Endodermal cell (in vitro differentiated cells): ENCODE measurements at places on chromosomes 1 and 21.

DNA sequence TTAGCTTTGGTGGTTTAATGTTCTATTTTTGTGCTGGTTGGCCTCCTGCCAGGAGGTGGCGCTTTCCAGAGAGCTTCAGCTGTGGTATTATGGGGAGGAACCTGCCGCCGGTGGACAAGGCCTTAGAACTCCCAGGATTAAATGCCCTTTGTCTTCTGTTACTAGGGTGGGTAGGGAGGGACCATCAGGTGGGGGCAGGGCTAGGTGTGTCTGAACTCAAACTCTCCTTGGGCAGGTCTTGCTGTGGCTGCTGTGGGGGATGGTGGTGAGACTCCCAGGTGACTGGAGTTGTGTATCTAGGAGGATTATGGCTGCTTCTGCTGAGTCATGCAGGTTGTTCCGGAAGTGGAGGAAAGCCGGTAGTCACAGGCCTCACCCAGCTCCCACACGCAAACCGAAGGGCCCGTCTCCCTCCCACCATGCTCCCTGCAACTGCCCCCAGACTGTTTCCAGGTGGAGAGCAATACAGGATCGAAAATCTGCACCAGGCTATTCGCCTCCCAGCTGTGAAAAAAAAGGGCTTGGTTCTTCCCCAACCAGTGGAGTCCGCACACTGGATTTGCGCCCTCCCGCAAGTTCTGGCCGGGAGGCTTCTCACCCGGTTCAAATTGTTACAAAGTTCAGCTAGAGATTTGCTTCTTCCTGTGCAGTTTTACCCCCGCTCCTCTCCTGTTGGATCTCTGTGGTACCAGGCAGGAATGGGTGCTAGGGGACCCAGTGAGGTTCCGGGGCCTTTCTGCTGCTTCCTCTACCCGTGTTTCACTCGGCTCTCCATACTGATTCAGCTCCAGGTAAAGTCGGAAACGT lies 220.5 kb downstream of the CENPF start:
- no peak overlapping the region for H3K4me3 ChIP-seq
- H3K27me3 ChIP-seq = no peaks in the 10 kb centered on the region
- peak; percentile 74 for DNase-seq
- H3K36me3 ChIP-seq = no peaks in the 10 kb centered on the region
- H3K27ac ChIP-seq = no peak overlapping the region
- no peaks in the 10 kb centered on the region for H3K4me1 ChIP-seq

GRCh38 chr1:62364721-62365120 lies 45.5 kb upstream of the KANK4 start:
- no peaks in the 10 kb centered on the region for H3K27me3 ChIP-seq
- no peak overlapping the region for H3K4me3 ChIP-seq
- H3K36me3 ChIP-seq = no peaks in the 10 kb centered on the region
- H3K27ac ChIP-seq = no peak overlapping the region
- no peaks in the 10 kb centered on the region for H3K4me1 ChIP-seq

DNA sequence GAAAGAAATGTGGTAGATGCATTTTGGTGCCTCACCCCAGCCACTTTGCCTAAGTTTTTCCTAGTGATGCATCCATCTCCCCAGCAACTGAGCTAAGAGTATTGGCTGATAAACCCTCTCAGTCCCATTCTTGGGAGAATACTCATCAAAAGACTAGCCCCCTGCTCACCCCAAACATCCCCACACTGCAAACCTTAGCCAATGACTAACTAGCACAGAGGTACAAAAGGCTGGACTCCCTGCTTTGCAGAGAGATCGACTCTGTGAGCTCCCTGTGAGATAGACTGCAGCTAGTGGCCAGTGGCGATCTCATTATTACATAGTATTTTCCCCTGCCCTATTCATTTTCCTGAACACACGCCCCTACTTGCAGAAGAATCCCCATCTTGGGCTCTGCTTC lies 155.3 kb downstream of the HHIPL2 start:
- H3K36me3 ChIP-seq = no peaks in the 10 kb centered on the region
- H3K27me3 ChIP-seq = no peaks in the 10 kb centered on the region
- H3K27ac ChIP-seq = no peak overlapping the region
- no peak for DNase-seq
- H3K4me3 ChIP-seq = no peak overlapping the region

DNA sequence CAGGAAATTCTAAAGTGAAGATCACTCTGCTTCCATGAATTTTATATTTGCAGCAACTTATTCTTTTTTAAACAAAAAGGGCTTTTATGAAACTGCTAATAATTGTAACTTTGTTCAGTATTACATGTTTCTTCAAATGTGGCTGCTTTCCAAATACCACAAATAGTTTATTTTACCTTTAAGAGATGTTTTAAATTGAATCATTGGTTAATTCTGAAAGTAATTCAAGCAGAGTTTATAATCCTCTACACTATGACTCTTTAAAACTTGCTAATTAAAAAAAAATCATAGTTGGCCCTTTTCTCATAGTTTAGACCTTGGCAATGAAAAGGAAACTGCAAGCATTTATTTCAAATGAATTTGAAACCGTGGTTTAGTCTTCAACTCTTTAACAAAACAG lies 59.6 kb downstream of the SDCCAG8 start:
- H3K4me1 ChIP-seq = peaks cover 5% of the 10 kb centered on the region
- H3K4me3 ChIP-seq = no peak overlapping the region
- no peaks in the 10 kb centered on the region for H3K27me3 ChIP-seq
- H3K36me3 ChIP-seq = no peaks in the 10 kb centered on the region

DNA sequence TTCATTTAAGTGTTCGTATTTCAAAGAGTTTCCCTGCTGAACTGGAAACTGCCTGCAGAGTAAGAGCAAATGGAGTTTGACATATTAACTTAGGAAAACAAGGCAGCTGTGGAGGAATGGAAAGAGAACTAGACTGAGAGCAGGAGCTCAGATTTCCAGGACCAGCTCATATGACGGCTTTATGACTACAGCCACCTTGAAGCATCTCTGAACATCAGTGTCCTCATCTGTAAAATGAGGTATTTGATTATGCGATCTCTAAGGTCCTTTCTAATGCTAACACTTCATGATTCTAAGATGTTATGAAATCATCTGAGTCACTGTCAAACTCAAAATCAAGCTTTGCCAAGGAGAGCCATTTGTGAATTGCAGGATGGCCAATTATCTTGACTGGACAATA lies 112.3 kb downstream of the PRRX1 start:
- no peaks in the 10 kb centered on the region for H3K27me3 ChIP-seq
- DNase-seq = no peak
- H3K27ac ChIP-seq = no peak overlapping the region
- H3K36me3 ChIP-seq = no peaks in the 10 kb centered on the region
- H3K4me3 ChIP-seq = no peak overlapping the region
- H3K4me1 ChIP-seq = no peaks in the 10 kb centered on the region

DNA sequence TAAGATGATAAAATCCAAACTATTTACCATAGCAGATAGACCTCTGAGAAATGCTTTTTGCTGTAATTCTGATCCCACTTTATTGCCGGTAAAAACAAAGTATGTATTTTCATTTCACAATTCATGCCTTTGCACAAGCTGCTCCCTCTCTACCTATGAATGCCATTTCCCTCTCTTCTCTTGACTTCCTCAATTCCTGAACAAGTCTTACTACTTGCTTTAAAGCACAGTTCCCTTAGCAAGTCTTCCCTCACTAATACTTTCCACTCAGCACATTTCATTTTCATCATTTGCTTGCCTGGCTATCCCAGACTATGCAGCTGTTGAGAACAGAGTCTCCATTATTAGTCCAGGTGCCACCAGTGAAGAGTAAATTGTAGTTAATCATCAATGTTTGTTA lies 13.8 kb downstream of the GPATCH2 start:
- DNase-seq = no peak
- no peak overlapping the region for H3K27ac ChIP-seq
- H3K4me1 ChIP-seq = no peaks in the 10 kb centered on the region
- H3K36me3 ChIP-seq = peaks cover 21% of the 10 kb centered on the region
- H3K27me3 ChIP-seq = no peaks in the 10 kb centered on the region

DNA sequence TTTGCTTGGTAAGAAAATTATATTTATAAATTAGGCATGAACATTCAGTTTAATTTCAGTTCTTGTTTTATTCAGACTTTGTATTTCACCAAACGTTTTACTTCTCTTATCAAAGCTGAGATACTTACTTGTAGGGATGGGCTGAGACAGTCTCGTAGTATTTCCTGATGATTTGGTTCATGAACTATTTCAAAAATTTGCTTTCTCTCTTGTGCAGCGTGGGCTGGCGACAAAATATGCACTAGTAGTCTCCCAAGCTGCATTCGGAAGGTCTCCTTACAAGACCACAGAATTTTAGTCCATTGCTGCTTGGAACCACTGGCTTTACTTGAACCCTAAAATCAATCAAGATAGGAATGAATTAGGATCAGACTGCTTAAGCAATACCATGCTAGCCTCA lies 91.7 kb upstream of the GNG4 start:
- no peak overlapping the region for H3K27ac ChIP-seq
- H3K36me3 ChIP-seq = no peaks in the 10 kb centered on the region
- peaks cover 6% of the 10 kb centered on the region for H3K4me1 ChIP-seq
- DNase-seq = no peak
- no peak overlapping the region for H3K4me3 ChIP-seq

DNA sequence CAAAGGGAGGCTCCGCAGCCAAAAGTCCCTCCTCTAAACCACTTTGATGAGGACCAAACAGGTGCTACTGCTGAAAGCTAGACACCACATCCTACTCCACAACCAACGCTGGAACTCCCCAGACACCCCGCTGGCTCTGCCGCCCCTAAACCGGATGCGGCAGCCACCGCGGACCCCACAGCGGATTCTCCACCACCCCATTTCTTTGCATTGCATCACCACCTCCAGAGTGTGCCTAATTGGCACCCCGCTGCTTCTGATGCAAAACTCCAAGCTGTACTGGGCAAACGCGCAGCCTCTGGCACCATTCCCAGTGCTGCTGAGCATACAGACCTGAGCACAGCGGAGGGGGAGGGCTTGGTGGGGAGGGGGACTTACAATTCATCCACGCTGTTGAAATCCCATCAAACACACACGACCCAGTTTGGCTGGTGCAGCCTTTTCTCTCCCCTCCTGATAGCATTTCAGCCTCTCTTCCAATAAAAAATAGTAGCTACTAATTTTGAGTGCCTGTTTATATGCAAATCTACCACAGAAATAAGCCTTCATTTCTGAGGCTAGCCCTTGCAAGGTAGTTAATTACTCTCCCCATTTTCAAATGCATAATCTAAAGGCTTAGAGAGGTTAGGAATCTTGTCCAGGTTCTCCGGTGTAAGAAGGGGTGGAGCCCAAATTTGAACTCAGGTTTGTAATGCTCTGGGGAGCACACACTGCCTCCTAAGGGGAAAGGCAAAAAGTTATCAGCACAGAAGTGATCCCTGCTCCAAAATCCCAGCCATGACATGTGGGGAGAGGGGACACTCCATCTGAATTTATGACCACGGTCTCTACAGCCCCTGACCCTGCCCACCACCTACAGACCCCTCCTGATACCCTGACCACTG lies 12.2 kb upstream of the RGS16 start:
- no peaks in the 10 kb centered on the region for H3K27me3 ChIP-seq
- no peaks in the 10 kb centered on the region for H3K36me3 ChIP-seq
- H3K4me1 ChIP-seq = peaks cover 19% of the 10 kb centered on the region
- peak; percentile 89 for DNase-seq
- no peak overlapping the region for H3K4me3 ChIP-seq

- DNase-seq = peak; percentile 73
- no peaks in the 10 kb centered on the region for H3K4me1 ChIP-seq
- H3K4me3 ChIP-seq = no peak overlapping the region
- H3K27ac ChIP-seq = no peak overlapping the region
- no peaks in the 10 kb centered on the region for H3K27me3 ChIP-seq
These were observed 2.5 kb upstream of the ATF6 start for GRCh38 chr1:161763522-161764098.

- no peak for DNase-seq
- H3K36me3 ChIP-seq = no peaks in the 10 kb centered on the region
- H3K4me3 ChIP-seq = no peak overlapping the region
- no peaks in the 10 kb centered on the region for H3K27me3 ChIP-seq
- H3K27ac ChIP-seq = no peak overlapping the region
These were observed 66.9 kb downstream of the TESK2 start for GRCh38 chr1:45423906-45424678.

- H3K27me3 ChIP-seq = no peaks in the 10 kb centered on the region
- no peak overlapping the region for H3K4me3 ChIP-seq
- DNase-seq = no peak
- no peaks in the 10 kb centered on the region for H3K36me3 ChIP-seq
These were observed 137.4 kb upstream of the USP25 start for GRCh38 chr21:15592271-15592860.

GRCh38 chr21:28509031-28509430 lies 483.6 kb downstream of the LTN1 start:
- peak overlapping the region; percentile 16 for H3K4me3 ChIP-seq
- no peak overlapping the region for H3K27ac ChIP-seq
- no peak for DNase-seq
- no peaks in the 10 kb centered on the region for H3K27me3 ChIP-seq

DNA sequence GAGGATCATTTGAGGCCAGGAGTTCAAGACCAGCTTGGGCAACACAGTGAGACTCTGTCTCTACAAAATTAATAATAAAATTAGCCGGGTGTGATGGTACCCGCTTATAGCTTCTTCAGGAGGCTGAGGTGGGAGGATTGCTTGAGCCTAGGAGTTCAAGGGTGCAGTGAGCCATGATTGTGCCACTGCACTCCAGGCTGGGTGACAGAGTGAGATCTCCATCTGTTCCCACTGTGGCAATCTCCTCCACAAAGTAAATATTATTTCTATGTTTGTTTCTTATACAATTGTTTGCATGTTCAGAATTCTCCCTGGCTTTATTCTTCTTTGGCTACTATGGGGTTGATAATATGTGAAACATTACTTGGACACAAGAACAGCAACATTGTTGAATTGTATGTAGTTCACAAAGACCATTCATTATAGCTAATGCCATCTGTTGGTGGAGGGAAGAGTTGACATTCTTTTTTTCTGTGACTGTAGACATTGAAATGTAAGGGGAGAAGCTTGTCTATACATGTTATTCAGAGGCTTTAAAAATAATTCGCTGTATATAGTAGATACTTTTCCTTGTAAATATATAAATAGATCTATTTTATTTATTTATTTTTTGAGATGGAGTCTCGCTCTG lies 47.8 kb upstream of the SRSF10 start:
- no peak for DNase-seq
- no peaks in the 10 kb centered on the region for H3K27me3 ChIP-seq
- no peaks in the 10 kb centered on the region for H3K4me1 ChIP-seq
- H3K36me3 ChIP-seq = no peaks in the 10 kb centered on the region
- H3K4me3 ChIP-seq = no peak overlapping the region
- no peak overlapping the region for H3K27ac ChIP-seq

- H3K4me3 ChIP-seq = no peak overlapping the region
- peak; percentile 48 for DNase-seq
- H3K36me3 ChIP-seq = no peaks in the 10 kb centered on the region
- H3K4me1 ChIP-seq = peaks cover 3% of the 10 kb centered on the region
These were observed 69.8 kb downstream of the TPR start for GRCh38 chr1:186304982-186305949.

DNA sequence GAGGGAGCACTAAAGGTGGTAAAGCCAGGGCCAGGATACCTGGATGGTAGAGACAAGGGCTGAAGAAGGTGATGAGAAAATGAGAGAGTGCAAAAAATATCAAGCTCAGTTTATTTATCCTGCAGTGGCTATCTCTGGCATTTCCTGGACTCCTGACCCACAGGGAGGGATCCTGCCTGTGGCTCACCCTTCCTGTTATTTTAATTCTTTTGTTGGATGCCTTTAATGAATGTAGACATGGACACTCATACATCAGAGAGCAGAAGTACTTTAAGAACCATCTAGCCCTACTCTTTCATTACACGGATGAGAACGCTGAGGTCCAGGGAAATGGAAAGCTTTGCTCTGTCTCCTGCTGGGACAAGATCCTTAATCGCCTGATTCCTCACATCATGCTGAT lies 20.6 kb downstream of the JUN start:
- H3K27me3 ChIP-seq = peaks cover 96% of the 10 kb centered on the region
- H3K36me3 ChIP-seq = no peaks in the 10 kb centered on the region
- no peak overlapping the region for H3K27ac ChIP-seq
- no peak for DNase-seq
